ENCODE measurements at places on chromosomes 2 and 18.

DNA sequence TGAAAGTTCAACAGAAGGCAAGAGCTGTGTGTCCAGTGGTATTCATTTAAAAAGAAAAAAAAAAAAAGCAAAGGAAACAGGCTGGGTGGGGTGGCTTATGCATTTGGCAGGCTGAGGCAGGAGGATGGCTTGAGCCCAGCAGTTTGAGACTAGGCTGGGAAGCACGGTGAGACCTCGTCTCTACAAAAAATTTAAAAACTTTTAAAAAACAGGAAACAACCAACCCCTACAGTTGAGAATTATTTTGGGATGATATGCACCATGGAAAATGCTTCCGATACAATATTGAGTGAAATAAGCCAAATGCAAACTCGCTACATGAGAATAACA is 31.2 kb downstream of the PTPN18 start:
- no peak for DNase-seq

DNA sequence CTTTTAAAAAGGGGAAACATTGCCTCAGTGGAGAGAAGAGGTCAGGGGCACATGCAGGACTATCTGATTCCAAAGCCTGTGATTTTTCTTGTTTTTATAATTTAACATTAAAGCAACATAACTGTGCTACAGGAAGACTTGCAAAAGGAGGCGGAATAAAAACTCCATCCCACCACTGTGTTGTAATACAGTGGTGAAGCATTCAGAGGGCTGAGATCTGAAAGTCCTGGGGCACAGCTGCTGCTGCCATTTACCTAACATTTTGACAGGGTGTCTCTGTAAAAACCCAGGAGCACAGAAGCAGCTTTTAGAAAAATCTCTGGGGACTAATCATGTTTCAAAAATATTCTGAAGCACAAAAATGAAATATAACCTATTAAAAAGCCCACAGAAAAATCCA is 97.6 kb downstream of the GRB14 start:
- DNase-seq, result no peak

- no peak for DNase-seq
These were observed 156.1 kb upstream of the VRK2 start for GRCh38 chr2:57890464-57890863.

GRCh38 chr2:135962366-135963123 is 22.9 kb downstream of the DARS1 start:
- no peak for DNase-seq
